HT-29 (cell line): ENCODE measurements at places on chromosomes 2 and 18. TPM values are rescaled to one million over a fixed set of nuclear protein-coding genes. Genes with fewer than 3 reads are reported as not detected.

DNA sequence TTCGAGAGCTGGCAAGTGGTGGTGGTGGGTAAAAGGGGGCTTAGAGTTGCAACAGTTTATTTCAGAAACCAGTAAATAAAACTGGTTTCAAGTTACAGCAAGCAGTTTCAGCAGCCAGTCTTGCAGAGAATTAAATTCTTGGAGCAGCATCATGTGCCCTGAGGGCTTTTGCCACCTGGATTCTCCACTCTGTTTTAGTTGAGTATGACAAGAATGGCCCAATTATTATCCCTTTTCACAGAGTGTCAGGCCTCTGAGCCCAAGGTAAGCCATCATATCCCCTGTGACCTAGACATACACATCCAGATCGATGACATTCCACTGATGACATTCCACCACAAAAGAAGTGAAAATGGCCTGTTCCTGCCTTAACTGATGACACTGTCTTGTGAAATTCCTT lies 72.8 kb upstream of the FANCL start:
- no peak for DNase-seq

- DNase-seq = no peak
These were observed 74.7 kb upstream of the RAB6C start for GRCh38 chr2:129904532-129905446.

DNA sequence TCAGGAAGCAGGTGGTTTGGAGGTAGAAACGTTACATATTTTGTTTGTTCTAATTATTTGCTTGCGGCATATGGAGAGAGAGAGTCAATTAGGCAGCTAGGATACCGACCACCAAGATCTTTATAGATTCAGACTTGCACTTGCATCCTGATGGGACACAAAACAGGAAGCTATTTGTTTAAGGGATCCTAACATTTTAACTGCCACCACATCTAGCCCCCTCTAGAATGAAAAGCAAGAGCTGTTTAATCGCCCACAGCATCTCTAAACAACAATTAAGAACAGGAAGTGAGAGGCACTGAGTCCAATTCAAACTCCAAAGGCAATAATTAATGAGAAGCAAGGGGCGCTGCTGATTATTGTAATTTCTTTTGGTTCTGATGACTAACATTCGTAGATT lies 182.0 kb upstream of the LINC00305 start:
- no peak for DNase-seq

GRCh38 chr2:138877421-138877820 lies 97.2 kb upstream of the NXPH2 start:
- no peak for DNase-seq

FBXO36 gene
- total RNA-seq = 0.48 and 0.81 TPM in 2 replicates

- DNase-seq = no peak
These were observed 6.3 kb upstream of the NEU4 start for GRCh38 chr2:241802421-241803318.

- DNase-seq = peak; percentile 2
These were observed 112.2 kb upstream of the NABP1 start for GRCh38 chr2:191565647-191566198.

GRP gene
- not detected in 2 replicates for total RNA-seq

DNAJC27 gene
- total RNA-seq = 0.89 and 0.92 TPM in 2 replicates

DNA sequence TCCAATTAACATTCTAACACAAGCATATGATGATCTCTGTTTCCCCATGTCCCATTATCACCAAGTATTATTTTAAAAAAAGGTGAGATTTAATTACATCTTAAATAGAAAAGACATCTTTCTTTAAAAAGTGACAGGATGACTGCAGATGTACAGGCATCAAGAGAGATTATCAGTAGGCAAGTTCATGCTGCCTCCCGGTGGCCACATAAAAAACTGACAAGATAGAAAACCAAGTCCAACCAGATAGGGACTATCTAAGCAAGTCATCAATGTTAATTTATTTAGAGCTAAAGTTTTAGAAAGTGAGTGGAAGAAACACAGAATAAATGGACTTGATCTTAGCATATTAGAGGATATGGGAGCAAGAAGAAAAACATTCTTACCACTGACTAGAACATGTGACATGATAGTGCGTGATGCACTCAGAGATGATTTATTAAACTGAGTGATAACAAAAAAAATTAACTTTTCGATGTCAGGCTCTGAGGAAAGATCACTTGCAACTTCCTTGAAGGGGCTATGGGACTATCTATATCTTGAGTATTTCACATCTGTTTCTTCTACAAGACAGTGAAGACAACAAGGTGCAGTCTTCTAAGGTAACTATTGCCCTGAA lies 5.4 kb upstream of the TDRD15 start:
- peak; percentile 52 for DNase-seq

- DNase-seq = no peak
These were observed 13.3 kb downstream of the AGXT start for GRCh38 chr2:240881913-240882312.

- no peak for DNase-seq
These were observed 2.3 kb upstream of the ONECUT2 start for GRCh38 chr18:57432751-57433400.

- no peak for DNase-seq
These were observed 259.3 kb downstream of the SOX11 start for GRCh38 chr2:5951471-5951870.

SIGLEC15 gene
- 3.5 and 5.5 TPM in 2 replicates for total RNA-seq

- no peak for DNase-seq
These were observed 3.8 kb upstream of the ARHGAP25 start for GRCh38 chr2:68730828-68731227.
